ENCODE measurements at places on chromosomes 6 and 20.

- no peak for DNase-seq
Observed at GRCh38 chr6:148709577-148709976, 37.3 kb upstream of the UST start.

DNA sequence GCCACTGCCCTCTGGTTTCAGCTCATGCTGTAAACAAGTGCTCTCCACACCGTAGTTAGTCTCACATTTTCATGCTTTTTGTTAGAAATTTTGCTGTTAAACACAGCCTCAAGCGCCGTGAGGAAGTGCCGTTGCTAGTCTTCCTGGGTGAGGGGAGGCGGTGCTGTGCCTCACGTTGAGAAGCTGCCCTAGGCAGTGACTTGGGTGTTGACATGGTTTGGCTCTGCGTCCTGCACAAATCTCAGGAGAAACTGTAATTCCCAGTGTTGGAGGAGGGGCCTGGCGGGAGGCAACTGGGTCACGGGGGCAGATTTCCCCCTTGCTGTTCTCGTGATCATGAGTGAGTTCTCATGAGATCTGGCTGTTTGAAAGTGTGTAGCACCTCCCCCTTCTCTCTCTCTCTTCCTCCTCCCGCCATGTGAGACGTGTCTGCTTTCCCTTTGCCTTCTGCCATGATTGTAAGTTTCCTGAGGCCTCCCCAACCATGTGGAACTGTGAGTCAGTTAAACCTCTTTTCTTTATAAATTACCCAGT, 95.8 kb downstream of the ERMARD start:
- no peak for DNase-seq

GRCh38 chr6:147244832-147245231, 40.6 kb downstream of the STXBP5 start:
- no peak for DNase-seq

DNA sequence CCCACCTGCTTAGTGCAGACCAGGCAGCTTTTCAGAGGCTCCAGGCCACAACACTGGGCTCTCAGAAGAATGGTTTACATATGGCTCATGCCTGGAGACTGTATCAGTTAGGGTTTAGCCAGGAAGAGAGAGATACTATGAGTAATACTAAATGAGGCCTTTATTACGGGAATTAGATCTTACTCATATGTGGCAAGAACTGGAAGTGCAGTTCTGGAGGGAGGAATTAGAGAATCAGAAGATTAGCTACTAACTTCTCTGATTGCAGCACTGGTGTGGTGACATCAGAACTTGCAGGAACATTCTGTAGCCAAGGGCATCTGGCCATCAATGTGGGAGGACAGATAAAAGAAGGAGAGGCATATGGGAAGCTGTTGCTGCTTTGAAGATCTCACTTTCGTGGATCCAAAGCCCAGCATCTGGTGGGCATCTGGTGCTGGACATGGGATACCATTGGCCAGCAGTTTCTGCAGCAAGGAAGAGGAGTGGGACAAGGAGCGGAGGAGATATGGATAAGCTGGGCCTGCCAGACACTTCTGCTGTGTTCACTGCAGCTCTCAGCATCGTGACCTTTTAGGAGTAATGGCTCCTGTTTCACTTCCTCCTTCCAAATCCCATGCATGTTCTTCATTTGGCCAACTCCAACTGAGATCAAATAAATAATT, 248.5 kb downstream of the BTBD3 start:
- DNase-seq = no peak

- DNase-seq = no peak
Observed at GRCh38 chr6:90468080-90468479, 118.8 kb downstream of the MAP3K7 start.

DNA sequence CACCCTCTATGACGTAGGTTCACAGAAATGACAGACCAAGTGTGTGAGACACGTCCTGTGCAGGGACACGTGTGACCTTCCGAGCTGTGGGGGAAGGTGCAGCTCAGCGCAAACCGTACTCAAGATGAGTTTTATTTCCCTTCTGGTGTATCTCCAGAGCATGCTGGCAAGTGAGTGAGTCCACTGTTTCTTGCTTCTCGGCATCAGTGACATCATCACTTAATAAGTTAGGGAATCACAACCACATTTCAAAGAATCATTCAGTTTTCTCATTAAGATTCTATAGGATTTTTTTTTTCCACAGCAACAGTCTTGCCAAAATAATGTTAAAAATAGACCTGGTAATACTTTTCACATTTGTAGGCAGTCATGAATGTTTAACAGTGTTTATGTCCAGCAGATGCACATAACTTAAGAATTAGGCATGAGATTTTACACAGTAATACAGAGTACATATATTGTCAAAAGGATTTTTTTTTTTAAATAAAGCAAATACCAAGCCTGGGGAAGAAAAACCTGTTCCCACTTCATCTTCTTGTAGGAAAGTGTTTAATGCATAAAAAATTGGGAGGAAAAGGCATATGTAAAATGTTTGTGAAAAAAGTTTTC, 417.8 kb downstream of the CDC5L start:
- no peak for DNase-seq

DNA sequence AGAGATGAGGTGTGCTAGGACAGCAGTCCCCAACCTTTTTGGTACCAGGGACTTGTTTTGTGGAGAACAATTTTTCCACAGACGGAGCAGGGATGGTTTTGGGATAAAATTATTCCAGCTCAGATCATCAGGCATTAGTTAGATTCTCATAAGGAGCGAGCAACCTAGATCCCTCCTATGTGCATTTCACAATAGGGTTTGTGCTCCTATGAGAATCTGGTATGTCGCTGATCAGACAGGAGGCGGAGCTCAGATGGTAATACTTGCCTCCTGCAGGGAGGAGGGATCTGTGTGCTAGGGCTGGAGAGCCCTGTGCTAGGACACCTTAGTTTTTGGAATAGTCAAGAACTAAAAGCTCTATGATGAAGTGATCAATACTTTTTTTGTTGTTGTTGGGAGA, 2.5 kb downstream of the SMIM13 start:
- DNase-seq = no peak

All from stimulated activated CD8-positive, alpha-beta memory T cell treated with anti-CD3 and anti-CD28 coated beads, Interleukin-2, amount 100 ng/mL, for 1 hour (primary cell).